ENCODE measurements at places on chromosomes 12 and 14. TPM values are rescaled to one million over a fixed set of nuclear protein-coding genes. Genes with fewer than 3 reads are reported as not detected.

Gene METTL3
- total RNA-seq: 125 TPM

Gene CLEC7A
- total RNA-seq: not detected

Gene STYK1
- total RNA-seq: 1.8 TPM

- DNase-seq: no peak
- no peaks in the 10 kb centered on the region for H3K36me3 ChIP-seq
- H3K27me3 ChIP-seq: peaks cover 47% of the 10 kb centered on the region
- H3K4me3 ChIP-seq: no peak overlapping the region
Observed at GRCh38 chr12:130711756-130712155, 4.3 kb downstream of the RIMBP2 start.

GRCh38 chr14:99315197-99315596 is 43.2 kb upstream of the BCL11B start:
- no peak overlapping the region for H3K27ac ChIP-seq
- H3K36me3 ChIP-seq: no peaks in the 10 kb centered on the region
- no peak for DNase-seq

DNA sequence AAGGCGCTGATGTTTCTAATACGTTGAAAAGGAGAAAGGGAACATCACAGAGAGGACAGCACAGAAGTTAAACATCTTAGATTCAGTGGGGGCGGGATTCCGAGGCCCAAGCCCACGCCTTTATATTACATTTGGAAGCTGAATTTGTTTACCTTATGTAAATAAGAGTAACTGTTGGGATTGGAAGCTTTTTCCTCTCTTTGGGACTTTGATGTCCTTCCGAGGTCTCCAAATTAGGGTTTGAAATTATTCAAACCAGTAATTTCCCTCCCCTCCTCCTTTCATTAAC is 6.4 kb downstream of the FOXA1 start:
- no peaks in the 10 kb centered on the region for H3K36me3 ChIP-seq
- DNase-seq: peak; percentile 62
- H3K4me3 ChIP-seq: peak overlapping the region; percentile 75
- H3K4me1 ChIP-seq: peaks cover 68% of the 10 kb centered on the region
- peaks cover 100% of the 10 kb centered on the region for H3K27me3 ChIP-seq

Data from GM23338 (cell line).